Fibroblast of mammary gland (primary cell): ENCODE measurements at places on chromosomes 6 and 20.

GRCh38 chr6:16204653-16205376 is 33.6 kb upstream of the GMPR start:
- no peak for DNase-seq

GRCh38 chr20:19688031-19688806 is 69.8 kb upstream of the RIN2 start:
- DNase-seq = peak; percentile 85

DNA sequence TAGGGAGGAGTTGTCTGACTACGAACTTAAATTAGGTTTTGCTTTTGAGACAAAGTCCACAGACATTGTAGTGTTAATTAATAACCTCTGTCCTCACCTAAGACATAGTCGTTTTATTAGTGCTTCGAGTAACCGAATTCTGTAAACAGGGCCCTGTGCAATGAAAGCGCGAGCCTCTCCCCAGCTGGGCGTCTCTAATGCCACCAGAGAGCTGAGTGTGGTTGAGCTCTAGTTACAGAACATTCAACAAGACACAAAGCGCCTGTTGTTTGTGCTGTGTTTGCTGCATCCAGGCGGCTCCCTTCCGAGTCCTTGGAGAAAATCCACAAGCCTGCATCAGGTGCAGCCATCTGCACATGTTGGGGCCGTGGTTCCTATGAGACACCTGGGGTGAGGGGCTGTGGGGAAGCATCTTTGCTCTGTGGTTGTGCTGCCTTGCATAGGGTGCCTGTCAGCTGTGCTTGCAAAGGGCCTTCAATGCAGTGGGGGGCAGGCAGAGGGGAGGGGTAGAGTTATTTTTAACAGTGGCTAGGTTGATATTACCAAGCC is 63.9 kb downstream of the CD164 start:
- DNase-seq = no peak

DNA sequence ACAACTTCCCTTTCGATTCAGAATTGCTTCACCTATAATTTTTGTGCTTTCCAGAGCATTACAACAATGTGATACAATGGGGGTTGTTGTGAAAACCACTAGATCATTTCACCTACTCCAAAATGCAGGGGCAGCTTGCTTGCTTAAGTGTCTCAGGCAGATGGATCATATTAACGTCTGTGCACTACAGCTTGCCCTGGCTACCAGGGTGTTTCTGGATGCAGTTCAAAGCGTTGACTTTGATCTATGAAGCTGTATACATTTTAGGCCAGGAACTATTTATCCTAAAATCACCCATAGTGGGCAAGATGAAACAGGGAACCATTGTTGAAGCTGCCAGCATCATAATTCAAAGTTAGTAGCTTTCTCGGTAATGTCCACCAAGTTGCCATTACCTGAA is 339.5 kb upstream of the HSF2 start:
- no peak for DNase-seq

GRCh38 chr6:74065705-74066104 is 369.7 kb downstream of the CD109 start:
- no peak for DNase-seq

- no peak for DNase-seq
Measured at GRCh38 chr20:57693002-57693582, 16.7 kb downstream of the PMEPA1 start.

GRCh38 chr20:12049125-12049524 is 131.4 kb downstream of the BTBD3 start:
- peak; percentile 77 for DNase-seq

DNA sequence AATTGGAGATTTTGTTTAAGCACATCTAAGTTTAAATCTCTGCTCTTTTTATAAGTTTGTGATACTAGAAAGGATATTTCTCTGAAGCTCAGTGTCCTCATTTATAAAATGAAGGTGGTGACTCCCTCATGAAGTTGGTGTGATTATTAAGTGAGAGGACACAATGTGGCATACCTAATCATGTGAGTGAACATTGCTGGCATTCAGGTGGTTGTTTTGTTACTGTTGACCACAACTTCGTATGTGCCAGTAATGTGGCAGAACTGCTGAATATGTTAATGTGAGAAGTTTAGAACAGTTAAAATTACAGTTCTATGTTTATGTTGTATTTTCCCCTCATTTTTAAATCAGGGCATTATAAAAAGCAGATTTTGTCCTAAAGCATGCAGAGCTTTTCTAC is 127.2 kb downstream of the STXBP5 start:
- DNase-seq = no peak

GRCh38 chr6:46651816-46652215 is 802 bp downstream of the CYP39A1 start:
- no peak for DNase-seq

GRCh38 chr20:50982363-50982762 is 23.7 kb downstream of the MOCS3 start:
- DNase-seq = peak; percentile 74

DNA sequence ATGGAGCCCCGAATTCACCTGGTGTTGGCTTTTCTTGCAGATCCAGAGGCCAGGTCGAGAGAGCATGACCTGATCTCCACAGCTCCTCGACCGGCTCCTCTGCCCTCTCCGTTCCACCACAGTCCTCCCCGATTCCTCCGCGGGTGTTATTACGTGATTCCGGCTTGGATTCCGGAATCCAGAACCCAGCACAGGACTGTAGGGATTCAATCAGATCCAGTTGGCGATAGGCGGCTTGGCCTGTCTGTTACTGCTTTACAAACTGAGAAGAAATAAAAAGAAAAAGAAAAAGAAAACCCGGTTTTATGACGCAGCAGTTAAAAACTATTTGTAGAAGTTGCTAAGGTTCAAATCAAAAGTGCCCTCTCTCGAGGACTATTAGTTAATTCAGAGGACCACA is 222.7 kb downstream of the EYA2 start:
- DNase-seq = no peak

GRCh38 chr20:6739406-6739805 is 28.1 kb upstream of the BMP2 start:
- DNase-seq = no peak

GRCh38 chr6:44627883-44628271 is 240.4 kb downstream of the CDC5L start:
- no peak for DNase-seq

DNA sequence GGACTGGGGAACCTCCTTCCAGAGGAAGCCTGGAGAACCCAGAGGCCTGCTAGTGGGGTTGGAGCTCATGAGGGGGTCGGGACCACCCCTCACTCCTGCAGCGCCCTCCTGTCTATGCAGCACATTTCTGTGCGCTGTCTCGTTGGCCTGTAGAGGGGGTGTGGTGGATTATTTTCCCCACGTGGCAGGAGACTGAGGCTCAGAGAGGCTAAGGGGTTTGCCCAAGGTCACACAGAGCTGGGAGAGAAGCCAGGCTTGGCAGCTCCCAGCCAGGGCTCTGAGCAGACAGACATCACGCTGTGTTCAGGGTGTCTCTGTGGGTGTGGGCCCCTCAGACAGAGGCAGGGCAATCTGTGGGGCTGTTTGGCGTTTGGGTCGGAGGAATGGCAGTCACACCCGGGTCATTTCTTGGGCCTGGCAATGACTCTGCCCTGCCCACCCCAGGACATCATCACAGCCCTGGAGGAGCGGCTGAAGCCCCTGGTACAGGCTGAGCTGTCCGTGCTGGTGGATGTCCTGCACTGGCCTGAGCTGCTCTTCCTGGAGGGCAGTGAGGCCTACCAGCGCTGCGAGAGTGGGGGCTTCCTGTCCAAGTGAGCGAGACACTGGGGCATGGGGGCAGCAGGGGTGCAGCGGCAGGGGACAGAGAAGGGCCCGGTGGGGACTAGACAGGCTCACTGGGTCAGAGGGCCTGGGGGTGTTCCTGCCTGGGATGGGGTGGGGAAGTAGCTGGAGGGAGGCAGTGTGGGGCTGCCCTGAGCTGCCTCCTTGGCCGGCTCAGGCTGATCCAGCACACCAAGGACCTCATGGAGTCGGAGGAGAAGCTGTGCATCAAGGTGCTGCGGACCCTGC is 27.7 kb downstream of the UQCC2 start:
- DNase-seq = no peak

- DNase-seq = no peak
Measured at GRCh38 chr6:111173946-111174345, 86.6 kb downstream of the SLC16A10 start.

- DNase-seq = peak; percentile 49
Measured at GRCh38 chr6:21855811-21856455, 262.4 kb downstream of the SOX4 start.

- no peak for DNase-seq
Measured at GRCh38 chr6:53539561-53539960, 5.3 kb downstream of the GCLC start.

DNA sequence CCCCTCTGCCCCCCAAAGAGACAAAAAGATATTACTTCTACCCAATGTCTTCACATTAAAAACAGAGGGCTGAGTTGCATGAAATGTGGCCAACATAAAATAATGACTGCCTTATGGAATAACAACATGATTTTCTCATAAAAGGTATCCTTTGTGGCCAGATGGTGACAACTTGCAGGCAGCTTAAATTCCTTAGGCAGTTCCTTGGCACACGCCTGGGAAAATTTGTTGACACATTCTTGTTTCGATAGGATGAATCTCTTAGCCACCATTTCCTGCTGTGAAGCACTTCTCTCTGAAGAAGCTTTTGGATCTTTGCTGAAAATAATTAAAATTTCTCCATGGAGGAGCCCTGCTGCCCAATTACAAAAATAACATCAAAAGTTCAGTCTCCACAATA is 109.0 kb upstream of the COL21A1 start:
- peak; percentile 54 for DNase-seq

- no peak for DNase-seq
Measured at GRCh38 chr6:107490566-107491137, 735 bp downstream of the SOBP start.

- DNase-seq = no peak
Measured at GRCh38 chr6:152323376-152323775, 313.8 kb downstream of the SYNE1 start.

DNA sequence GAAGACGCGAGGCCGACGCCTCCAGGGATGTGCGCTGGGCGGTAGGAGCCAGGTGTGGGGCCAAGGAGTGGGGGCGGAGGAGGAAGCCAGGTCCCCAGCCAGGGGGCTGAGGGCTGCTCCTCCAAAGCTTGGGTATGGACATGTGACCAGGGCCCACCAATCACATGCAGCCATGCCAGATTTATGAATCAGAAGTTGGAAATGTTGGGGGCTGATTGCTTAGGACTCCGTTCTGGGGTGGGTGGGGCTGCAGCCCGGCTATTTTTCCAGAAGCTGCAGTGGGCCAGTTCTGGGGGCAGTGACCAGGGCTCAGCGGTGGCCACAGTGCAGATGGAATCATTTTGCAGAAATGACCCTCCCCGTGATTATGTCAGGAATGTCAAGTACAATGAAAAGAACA is 96.0 kb downstream of the CEBPB start:
- DNase-seq = peak; percentile 95

GRCh38 chr6:137017081-137017480 is 27.7 kb downstream of the IL20RA start:
- no peak for DNase-seq

DNA sequence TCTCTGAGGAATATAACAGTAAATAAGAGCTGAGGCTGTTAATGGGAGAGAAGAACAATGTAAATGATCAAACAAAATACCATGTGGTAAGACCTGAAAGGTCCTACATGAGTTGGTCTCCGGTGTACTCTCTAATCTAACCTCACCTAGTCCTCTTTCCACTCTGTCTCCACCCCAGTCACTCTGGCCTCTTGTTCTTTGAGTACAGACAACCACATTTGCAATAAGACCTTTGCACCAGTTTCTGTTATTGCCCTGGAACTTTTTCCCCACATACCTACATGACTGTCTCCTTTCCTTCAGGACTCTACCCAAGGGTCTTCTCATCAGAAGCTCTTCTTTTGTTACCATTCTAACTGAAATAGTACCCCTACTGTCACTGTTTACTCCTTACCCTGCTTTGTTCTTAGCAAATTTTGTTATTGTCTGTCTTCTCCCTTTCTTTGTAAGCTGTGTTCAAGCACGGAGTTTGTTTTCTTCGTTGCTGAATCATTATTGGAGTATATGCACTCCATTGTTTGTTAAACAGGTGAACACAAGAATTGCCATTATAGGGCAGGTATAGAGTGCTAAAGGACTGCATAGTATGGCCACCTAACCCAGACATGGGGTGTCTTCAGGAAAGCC is 37.3 kb downstream of the MAPK14 start:
- DNase-seq = no peak

- no peak for DNase-seq
Measured at GRCh38 chr20:34820805-34821578, 4.5 kb downstream of the NCOA6 start.

DNA sequence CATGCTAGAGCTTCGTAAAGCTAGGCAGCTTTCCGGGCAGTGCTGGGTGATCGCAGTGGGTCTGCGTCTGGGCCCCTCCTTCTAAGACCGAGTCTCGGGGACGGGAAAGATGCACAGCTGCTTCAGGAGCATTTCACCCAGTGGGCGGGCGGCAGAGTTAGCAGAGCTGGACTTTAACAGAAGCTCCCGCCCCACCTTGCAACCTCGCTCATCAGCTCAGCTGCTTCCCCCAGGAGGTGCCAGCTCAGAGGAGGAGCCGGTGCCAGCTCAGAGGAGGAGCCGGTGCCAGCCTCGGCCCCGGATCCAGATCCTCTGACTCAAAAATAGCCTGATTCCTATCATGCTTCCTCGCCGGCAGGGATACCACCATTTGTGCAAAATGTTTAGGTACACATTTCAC is 94.5 kb upstream of the RPS6KA2 start:
- DNase-seq = no peak

GRCh38 chr6:137372532-137372931 is 121.7 kb downstream of the OLIG3 start:
- no peak for DNase-seq

DNA sequence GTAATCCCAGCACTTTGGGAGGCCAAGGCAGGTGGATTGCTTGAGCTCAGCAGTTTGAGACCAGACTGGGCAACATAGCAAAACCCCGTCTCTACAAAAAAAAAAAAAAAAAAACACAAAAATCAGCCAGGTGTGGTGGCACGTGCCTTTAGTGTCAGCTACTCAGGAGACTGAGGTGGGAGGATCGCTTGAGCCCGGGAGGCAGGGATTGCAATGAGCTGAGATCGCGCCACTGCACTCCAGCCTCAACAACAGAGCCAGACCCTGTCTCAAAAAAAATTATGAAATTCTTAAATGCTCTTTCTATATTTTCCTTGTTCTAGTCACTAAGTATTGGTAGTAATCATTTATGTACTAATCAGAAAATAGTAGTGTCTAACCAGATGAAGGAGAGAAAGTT is 30.6 kb downstream of the SYTL3 start:
- DNase-seq = no peak

- DNase-seq = peak; percentile 76
Measured at GRCh38 chr6:138815797-138816528, 20.1 kb downstream of the ECT2L start.
